Dermis microvascular lymphatic vessel endothelial cell (primary cell): ENCODE measurements at places on chromosomes 7 and 10.

GRCh38 chr7:54705436-54705835, 53.6 kb downstream of the SEC61G start:
- peak; percentile 4 for DNase-seq

DNA sequence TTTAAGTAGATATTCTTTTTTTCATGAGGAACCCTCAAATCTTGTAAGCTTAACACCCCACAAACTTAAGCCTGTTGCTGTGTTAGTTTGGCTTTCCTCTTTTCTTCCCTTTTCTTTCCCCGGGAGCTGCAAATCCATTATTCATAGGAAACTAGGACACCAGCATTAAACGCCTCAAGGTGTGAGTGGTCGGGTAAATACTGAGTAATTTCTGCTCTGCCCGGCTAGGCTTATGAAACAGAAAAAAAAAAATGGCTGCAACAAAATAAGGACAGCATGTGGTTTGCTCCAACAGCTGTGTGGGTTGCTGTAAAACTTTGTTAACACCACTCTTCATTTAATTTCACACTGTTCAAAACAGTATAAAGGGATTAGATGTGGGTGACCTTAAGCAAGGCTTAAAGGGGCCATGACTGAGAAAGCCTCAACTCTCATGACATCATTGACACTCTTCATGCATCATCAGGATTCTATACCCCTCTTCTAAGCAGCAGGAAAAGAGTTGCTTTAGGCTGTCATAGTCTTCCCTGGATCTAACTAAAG, 104.1 kb downstream of the AOAH start:
- no peak for DNase-seq

- no peak for DNase-seq
These were observed 181.3 kb downstream of the SNX10 start for GRCh38 chr7:26472971-26473370.

DNA sequence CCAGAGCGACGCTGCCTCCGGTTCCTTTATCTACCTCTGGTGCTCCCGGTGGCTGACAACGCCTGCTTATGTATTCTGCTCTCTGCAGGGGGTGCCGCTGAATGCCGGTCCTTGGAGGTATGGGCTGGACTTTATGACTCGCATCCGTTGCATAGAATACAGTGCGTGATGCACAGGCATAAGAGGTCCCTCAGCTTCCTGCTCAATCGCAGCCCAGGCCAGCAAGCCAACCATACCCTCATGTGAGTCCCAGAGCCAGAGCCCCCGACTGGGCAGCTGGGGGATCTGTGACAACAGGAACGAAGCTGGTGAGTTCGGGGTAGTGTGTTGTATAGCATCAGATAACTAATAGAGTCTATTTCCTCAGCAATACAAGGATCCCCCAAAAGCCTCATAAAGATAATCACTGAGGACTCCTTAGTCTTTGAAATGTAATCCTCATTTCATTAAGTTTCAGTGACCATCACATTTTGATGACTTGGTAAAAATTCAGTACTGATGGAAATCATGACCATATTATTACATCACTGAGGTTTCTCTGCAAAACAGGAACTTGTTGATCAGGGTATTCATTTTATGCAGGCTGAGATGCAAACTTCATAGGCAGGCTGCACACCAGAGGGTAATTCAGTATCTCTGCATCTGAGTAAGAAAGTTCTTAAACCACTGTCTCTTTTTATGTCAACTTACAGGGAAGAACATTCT, 607.8 kb downstream of the PTPRN2 start:
- no peak for DNase-seq

GRCh38 chr7:13524076-13524475, 465.4 kb downstream of the ETV1 start:
- no peak for DNase-seq

- no peak for DNase-seq
These were observed 149.6 kb downstream of the BICC1 start for GRCh38 chr10:58662314-58662713.

DNA sequence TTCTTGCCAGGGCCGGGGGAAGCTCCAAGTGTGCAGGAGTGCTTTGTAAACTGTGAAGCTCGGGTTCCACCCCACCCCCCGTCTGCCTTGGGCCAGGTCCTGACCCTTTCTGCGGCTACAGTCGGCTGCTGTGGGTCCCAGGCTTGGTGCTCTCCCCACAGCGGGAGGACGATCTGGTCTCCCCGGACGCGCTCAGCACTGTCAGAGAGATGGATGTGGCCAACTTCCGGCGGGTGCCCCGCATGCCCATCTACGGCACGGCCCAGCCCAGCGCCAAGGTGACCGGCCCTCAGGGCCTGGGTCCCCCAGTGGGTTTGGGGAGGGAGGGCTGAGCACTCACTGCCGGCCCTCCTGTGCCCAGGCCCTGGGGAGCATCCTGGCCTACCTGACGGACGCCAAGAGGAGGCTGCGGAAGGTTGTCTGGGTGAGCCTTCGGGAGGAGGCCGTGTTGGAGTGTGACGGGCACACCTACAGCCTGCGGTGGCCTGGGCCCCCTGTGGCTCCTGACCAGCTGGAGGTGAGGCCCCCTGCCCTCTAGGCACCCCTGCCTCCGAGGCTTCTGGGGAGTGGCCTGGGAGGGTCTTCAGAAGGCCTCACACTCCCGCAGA, 60.3 kb downstream of the PALD1 start:
- no peak for DNase-seq

DNA sequence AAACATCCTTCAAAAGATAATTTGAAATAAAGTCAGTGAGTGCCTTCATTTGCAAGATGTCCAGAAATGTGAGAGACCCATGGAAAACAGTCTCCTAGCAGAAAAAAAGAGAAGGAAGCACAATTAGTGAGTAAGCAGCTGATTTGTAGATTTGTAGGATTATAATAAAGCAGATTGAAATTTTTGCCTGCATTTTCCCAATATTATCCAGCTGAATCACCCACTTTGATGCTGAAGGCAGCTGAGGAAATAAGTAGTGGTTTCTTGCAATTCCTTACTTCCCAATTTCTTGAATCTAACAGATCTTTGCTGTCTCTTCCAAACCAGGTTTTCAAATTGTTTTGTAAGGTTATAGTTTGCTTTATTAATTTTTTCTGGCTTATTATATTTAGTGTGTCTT, 181.4 kb downstream of the GNAT3 start:
- DNase-seq = no peak

GRCh38 chr7:786472-787255, 45.6 kb upstream of the SUN1 start:
- peak; percentile 69 for DNase-seq

DNA sequence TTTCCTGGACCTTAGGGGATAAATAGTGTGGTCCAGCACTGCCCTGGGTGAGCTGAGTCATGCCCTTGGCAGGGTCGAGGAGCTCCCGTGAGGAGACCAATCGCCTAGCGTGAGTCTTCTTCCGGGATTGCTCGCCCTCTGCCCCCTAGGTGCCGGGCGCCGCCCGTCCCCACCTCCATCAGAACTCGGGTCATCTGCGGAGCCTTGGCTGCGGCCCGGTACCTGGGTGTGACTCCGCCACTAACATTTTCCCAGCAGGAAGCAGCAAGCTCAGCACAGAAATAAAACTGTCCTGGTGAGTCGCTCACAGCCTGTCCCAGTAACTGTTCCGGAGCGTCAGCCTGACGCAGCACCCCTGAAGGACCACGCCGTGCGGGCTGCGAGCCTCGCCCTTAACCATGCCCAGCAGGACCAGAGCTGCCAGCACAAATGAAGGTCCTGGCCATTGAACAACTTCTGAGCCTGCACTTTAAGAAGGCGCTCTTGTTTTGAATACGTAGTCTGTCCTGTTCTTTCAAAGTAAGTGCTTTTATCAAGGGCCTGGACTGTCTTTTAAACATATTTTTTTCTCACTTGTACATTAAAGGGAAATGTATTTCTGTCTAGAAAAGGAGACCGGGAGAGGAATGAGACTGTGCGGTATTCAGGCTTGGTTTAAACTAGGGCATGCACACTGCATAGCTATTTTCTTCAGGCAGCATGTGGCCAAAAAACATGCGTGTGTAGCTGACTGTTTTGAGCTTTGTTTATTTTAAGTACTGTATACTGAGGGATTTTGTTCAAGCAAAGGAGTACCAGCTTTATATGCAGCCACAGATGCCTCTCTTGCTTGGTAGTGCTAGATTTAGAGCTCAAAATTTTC, 136.7 kb downstream of the HECW1 start:
- DNase-seq = no peak

- no peak for DNase-seq
These were observed 4.5 kb upstream of the GATA3 start for GRCh38 chr10:8049865-8050555.

DNA sequence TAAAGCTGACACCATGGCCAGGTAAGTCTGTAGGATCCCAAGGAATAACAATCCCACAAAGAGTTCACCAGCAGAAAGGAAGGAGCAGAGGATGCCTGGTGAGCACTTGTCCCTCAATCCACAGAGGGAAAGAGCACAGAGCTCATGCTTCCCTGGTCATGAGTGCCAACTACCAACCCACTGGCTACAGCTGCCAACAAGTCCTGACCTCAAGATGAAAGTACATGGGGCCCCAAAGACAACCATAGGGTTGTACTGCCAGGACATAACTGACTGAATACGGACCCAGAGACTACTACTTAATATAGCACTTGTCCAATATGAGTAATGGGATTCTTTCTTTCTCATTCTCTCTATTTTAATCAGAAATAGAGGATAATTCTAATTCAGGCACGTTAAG, 83.3 kb downstream of the JCAD start:
- DNase-seq = no peak

- DNase-seq = no peak
These were observed 55.2 kb downstream of the TWIST1 start for GRCh38 chr7:19062216-19062615.

DNA sequence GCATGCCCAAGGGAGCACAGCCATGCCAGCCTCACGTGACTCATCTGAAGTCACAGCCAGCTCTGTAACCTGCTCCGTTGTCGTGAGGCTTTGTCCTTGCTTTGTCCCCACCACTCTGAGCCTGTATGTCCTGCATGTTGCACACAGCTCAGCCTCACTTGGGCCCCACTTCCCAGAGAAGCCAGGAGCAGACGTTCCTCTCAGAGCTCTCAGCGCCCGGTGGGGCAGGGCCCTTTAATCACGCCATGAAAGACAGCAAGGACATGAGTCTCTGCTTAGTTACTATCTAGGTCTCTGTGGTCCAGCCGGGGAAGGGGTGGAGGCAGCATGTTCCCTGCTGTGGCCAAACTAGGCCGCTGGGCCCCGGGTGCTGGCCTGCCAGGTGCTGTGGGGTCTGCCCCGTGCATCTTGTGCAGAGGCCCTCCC, 127.4 kb upstream of the FAM20C start:
- DNase-seq = no peak

DNA sequence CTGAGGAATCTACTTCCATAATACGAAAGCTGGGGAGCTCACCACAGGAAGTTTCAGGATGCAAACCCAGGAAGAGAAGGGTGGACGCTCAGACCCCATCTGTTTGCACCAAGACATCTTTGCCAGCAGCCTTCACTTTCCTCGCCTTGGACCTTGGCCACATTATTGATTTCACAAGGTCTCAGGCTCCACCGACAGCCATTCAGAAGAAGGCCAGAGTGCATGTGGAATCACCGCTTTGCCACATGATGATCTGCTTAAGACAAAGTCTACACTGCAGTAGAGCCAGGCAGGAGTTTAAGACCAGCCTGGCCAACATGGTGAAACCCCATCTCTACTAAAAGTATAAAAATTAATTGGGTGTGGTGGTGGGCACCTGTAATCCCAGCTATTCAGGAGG, 60.0 kb downstream of the LYZL1 start:
- DNase-seq = no peak

DNA sequence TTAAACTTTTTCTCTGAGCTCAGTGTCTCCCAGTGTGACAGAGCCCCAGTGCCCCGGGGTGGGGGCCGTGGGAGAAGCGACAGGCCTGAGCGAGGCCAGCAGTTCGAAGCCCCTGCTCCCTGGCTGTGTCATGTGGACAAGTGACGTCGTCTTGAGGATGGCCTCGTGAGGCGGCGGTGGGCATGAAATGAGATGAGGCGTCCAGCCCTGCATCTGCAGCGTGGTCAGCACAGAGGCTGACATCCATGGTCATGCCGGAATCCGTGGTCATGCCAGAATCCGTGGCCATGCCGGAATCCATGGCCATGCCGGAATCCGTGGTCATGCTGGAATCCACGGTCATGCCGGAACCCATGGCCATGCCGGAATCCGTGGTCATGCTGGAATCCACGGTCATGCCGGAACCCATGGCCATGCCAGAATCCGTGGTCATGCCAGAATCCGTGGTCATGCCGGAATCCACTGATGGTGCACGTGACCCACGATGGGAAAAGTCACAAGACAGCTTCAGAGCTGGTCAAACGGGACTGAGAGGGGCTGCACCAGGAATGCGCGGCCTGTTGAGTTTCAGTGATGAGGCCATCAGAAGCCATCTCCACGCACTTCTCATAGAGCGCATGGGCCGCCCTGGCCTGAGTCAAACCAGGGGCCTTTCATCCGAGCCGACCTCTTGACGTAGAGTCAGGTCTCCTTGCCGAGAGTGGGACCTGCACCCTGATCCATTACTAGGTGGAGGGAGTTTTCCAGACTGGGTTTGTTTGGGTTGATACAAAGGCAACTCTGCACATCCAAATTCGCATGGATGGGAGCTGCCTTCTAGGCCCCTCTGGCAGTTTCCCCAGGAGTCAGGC, 342.5 kb downstream of the PTPRN2 start:
- no peak for DNase-seq

DNA sequence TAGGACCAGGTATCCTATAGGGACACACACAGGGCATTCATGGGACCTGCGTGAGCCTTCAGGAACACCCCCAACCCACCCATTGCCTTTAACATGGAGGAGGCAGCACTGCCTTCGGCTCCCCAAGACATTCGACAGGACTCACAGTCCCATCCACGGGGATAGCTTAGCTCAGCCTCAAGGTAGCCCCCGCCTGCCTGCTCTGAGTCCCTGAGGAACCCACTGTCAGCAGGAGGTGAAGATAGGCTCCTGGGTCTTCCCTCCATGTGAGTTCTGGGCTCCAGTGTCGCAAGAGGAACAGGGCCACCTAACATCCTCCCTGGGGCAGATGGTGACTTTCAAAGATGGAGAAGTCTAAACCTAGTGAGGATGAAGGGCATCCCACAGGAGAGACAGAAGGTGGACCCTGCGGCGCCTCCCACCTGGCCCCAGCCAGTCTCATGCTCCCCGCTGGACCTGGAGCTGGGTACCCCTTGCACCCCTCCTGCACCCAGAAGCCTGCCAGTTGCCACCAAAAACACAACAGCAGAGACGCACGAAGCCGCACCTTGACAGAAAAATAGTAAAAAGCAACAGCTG, 4.9 kb upstream of the ADIRF start:
- DNase-seq = no peak

GRCh38 chr7:158353606-158354570, 233.7 kb downstream of the PTPRN2 start:
- no peak for DNase-seq
